ENCODE measurements at places on chromosomes 2 and 18.

DNA sequence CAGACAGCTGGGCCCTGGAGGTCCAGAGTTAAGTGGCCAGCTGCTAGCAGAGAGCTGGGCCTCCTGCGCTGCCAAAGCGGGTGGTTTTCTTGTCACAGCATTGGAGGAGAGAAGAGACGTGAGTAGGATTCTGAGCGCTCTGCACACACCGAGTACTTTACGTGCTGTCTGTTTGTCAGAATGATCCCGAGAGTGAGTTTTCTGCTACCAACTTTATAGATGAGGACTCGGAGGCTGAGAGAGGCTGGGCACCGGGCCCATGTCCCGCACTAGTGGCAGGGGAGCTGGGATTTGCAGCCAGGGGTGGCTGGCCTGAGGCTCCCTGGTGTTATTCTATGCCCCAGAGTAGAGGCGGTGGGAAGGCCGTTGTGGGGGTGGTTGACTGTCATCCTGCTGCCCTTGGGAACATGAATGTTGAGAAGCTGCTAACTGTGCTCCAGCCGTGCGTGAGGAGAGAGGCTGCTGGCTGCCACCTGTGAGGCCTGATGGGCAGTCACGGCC lies 36.3 kb upstream of the MBP start:
- DNase-seq = no peak

GRCh38 chr2:157789256-157789655 lies 86.9 kb downstream of the ACVR1 start:
- DNase-seq = no peak

DNA sequence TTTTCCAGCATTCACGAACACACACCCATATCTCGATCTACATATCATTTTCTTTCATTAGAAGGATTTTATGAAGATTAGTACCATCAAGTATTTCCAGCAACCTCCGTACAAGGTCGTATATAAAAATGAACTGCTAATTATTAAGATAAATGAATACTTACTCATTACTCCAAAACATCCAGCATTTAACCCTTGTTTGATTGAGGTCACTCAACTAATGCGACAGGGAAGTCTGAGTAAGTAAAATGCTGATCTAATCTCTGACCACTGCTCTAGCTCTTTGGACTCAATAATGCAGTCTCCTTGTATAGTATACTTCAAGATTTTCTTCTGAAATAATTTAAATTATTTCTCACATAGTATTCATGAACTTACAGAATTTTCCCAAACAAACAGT lies 2.0 kb downstream of the ABHD3 start:
- DNase-seq = no peak

DNA sequence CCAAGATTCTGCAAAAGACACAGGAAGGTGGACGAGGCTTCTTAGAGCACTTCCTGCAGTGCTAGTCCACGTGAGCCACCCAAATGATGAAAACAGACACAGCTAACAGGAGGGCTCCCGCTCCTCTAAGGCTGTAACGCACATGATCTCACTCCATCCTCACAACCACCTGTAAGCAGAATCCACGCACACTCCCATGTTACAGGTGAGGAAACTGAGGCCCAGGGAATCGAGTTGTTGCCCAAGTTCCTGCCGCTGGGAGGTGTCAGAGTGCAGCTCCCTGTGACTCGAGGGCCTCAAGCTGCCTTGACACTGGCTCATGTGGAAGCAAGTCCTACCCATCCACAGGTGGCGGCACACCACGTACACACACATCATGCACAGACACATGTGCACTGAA lies 4.4 kb downstream of the DNMT3A start:
- DNase-seq = no peak

GRCh38 chr2:2898744-2899143 lies 478.9 kb downstream of the EIPR1 start:
- no peak for DNase-seq

DNA sequence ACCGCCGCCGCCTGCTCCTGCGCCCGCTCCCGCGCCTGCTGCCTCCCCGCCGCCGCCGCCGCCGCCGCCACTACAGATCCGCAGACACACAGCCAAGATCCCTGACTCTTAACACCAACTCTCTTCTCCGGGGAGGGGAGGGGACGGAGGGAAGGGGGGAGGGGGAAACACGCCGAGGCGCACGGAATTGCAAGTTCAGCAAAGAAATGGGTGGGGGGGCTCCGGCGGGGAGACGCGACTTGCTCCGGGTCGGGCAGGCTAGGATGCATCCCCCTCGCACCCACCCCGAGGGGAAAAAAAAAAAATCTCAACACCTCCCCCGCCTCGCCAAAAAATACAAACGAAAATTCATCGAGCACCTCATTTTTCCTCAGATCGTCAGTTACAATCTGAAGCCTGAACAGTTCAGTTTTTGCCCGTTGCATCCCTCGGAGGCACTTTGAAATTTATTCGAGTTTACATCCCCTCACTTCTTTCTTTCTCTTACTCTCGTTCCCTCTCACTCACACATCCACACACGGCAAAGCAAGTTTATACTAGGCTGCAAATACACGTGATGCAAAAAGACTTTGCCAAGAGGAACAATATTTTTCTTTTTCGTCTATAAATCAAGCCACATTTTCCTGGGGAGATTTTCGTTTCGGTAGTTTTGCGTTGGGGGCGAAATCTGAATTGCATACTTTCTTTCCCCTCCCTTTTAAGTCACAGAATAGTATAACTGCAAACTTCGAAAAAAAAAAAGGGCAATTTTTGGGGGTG lies at the start of gene TCF4:
TCF4 (minus strand) TSS at position 82 of the 759 bp plus-strand sequence. CDS start 1,076 bp downstream, outside the sequence.
- DNase-seq = peak; percentile 67

DNA sequence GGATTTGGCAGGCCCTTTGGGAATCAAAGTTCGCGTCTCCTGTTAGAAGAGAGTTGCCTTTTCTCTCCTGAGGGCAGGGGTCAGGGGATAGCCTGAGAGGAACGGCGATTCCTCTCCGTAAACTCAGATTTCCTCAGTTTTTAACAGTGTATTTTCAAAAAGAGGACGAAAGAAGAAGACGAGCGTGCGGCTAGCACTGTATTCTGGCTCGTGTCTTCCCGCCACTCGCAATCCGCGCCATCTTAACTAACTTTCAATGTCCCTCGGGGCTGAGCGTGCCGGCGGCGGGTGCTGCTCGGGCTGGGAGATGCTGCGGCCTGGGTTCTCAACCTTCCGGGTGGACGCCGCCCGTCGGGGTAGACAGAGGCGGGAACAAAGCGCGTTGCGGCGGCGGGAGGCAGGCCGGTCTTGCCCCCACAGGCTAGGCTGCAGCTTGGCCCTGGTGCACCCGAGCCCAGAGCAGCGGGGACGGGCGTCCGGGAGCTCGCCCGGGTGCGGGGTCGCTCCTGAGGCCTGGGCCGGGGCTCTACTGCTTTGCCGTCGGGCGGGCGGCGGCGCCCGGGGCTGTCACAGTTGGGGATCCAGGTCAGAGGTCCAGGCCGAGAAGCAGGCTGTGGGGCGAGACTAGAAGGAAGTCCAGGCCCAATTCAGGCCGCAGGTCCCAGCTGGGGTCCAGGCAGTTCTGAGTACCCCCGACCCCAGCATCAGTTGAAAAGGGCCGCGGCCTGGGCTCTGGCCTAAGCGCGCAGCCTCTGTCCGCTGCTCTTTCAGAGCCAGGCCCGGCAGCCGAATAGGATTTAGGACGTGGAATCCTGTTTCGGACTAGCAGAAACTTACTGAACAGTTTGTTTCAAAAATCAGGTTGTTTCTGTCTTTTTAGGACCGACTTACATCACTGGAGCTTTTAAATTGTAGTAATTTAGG lies 11.8 kb downstream of the TBR1 start:
- no peak for DNase-seq

DNA sequence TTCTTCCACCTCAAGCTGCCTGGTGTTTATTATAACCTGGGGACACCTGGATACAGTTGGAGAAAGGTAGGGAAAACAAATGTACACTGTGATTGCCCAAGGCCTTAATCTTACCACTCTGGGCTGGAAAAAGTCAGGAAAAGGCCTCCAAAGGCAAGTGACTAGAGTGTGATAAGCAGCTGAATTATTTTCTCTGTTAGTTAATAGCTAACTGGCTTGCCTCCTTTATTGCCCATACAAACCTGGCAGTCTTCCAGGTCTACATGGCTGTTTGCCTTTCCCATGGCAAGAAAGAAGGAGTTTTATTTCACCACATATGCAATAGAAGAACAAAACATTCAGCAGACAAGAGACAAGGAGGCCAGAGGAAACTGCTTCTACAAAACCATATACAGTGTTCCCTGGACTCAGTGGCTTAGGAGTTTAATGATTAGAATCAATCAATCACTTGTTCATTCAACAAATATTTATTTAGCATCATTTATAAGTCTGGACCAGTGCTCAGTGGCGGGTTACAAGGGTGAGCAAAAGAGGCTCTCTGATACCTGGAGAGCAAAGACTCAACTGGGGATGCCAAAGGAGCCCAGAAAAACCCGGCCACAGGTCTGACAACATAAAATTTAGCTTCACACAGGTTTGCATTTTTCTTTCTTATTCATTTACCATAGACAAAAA lies 27.5 kb upstream of the SUCLG1 start:
- DNase-seq = no peak

DNA sequence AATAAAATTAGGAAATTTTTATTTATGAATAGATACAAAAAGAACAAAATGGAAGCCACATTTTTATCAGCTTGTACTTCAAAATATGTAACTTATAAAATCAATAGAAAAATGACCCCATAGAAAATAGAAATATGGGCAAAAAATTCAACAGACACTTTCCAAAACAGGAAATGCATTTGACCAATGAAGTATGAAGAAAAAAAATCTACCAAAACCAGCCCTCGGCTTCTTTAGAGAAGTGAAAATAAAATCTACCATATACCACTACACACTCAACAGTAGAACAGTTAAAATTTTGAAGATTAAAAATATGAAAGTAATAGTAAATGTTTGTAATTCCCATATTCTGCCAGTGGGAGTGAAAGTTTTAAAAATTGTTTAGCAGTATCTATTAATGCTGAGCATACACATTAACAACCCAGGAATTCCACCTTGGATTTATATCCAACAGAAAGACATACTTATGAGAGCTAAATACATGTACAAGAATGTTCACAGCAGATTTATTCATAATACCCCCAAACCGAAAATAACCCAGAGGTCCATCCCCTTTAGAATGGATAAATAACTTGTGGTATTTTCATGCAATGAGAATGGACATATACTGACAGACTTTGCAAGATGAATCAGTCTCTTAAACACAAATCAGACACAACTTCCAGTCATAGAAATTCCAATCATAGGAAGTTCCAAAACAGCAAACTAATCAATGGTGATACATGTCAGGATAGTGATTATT lies 318.0 kb downstream of the FIGN start:
- DNase-seq = no peak

- no peak for DNase-seq
Observed at GRCh38 chr2:183123959-183124221, 353 bp upstream of the NUP35 start.

GRCh38 chr2:83055376-83056010 lies 1403.6 kb downstream of the SUCLG1 start:
- no peak for DNase-seq

DNA sequence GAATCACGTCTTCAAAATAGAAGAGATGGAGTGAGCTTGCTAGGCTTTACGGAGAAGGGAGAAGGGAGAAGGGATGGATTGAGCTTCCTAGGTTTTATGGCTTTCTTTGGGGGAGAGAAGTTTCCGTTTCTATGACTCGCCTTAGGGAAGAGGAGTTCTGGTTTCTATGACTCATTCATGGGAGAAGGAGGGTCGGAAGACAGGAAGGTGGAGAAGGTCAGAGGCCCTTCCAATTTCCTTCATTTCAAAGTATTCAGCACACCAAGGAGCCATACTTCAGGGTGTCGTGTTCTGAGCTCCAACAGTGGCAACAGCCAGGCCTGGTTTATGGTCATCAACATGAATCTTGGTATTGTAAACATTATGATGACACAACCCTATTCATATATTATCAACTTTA lies 284.7 kb upstream of the VWC2L start:
- no peak for DNase-seq
